ENCODE measurements at places on chromosomes 5 and 9.

GRCh38 chr9:21753523-21753922 lies 48.9 kb upstream of the MTAP start:
- DNase-seq = no peak

- DNase-seq = no peak
Measured at GRCh38 chr5:90640484-90641059, 82.0 kb downstream of the ADGRV1 start.

DNA sequence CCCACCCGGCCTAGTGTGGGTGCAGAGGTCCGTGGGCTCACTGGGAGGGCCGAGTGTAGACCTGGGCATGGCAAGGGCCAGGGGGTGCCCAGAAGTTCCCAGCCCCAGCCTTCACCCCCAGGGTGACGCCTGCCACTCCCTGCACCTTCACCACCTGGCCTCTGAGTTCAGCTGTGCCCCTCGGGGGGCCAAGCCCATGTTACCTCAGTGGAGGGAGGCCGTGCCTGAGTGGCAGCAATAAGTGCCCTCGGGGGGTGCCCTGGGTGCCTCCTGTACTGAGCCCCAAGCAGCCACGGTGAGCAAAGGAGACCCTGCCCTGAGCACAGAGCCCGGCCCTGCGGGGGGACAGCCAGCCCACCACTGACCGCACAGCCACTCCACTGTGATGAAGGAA lies 10.3 kb upstream of the FCN2 start:
- DNase-seq = no peak

GRCh38 chr9:108831496-108832178 lies 24.1 kb downstream of the ACTL7B start:
- no peak for DNase-seq

DNA sequence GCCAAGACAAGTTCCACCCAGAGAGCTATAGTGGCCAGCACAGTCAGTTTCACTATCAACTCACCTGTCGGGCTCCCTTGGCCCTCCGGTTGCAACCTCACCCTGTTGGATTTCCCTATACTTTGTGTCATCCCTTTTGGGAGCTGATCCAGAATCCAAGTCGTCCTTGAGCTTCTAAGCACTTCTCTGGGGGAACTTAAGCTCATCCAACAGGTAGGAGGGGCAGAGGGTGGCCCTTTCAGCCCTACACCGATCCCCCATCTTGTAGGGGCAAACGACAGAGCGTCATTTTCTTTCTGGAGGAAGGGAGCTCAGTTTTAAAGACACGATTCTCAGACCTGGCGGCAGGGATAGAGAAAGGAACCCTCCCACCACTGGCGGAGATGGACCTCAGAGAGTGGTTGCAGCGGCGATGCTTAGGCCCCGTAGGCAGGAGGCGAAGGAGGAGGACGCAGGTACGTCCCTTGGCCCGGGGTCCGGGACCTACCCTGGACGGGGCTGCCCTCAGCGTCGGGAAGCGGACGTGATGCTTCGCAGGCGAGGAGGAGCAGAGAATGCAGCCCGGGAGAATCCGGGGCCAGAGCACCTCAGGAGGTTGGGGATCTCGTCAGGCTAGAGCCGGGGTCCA lies 519 bp downstream of the ZER1 start:
- no peak for DNase-seq

DNA sequence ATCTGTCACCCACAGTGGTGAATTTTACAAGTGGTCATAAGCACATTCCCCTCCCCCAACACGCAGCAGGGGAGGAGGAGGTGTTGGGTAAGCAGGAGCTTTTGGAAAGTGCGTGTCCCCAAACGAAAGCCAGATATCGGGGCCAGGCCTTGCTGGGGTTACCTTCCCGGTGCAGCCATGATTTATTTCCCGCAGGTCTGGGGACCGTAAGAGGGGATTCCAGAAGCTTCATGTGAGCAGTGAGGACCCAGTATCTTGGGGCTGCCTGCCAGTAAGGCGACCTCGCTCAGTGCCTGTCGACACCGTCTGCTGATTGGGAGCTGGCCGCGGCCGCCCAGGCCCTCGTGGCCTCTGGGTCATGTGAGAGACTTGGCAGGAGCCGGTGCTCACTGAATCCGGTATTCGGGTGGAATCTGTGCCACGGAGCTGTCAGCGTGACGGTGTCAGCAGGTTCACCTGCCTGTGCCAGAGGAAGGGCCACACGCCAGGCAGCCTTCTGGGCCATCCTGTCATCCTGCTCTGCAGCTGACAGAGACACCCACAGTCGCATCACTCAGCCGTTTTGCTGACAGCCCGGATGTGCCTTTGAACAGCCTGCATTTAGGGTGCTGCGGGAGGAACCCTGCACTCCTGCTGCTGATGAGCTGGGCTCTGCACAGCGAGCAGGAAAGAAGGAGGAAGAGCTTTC lies 37.3 kb downstream of the SEC61B start:
- no peak for DNase-seq

GRCh38 chr5:120037451-120037850 lies 408.1 kb downstream of the FAM170A start:
- no peak for DNase-seq

- DNase-seq = no peak
Measured at GRCh38 chr9:132672413-132672690, 2.1 kb downstream of the GTF3C4 start.

DNA sequence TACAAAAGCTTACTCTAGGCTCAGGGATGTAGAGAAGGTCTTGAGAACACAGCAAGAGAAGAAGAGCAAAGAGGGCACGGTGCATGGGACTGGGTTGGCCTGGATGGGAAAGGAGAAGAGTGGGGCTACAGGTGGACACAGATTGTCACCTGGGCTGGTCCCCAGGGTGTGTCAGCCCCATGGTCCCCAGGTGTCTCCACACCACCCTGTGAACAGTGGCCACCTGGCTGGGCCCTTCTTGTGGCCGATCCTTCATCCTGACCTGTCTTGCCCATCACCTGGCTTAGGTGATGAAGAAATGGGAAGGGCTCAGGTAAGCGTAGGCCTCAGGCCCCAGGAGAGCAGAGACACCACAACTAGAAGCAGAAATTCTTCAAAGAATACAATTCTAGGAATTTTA lies 188.9 kb downstream of the TENT4A start:
- DNase-seq = no peak

DNA sequence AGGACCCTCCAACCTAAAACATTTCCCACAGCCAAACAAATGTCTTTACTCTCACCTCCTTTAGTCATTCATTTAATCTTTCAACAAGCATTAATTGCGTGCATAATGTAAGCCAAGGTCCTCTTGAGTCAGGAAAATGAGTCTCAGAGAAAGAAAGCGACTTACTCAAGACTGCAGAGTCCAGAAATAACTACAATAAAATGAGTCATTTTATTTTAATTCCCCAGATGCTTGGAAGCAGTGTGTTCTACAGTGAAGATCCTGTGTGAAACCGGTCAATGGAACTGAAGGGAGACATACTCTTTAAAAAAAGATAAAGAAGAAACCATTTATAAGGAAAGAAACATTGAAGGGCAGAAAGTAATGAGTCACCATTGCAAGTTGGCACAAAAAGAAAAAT lies 513.7 kb downstream of the CDK5RAP2 start:
- no peak for DNase-seq

DNA sequence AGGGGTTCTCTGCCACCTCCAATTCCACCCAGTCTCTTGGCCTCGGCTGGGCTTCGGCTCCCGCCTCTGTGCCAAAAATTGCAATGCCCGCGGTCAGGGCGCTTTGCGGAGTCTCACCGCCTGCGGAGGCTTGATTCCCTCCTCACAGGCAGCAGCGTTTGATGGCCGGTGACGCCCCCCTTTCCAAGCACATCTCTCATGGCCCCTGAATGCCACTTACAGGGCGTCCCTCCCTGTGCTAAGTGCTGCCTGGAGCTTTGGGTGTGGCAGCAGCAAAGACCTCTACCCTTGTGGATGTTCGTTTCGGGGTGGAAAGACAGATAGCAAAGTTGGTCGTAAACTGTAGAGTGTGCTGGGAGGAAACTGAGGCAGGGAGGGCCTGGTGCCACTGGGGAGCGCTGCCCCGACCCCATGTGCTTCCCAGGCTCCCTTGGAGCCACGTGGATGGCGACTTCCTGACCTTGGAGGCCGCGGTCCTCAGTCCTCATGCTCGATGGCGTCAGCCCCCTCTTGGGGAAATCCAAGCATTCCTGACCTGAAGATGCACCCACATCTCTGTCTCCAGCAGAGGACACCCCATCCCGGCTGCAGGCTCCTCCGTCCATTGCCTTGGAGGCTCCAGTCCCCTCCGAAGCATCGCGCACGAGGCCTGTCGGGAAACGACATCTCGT lies 249.2 kb upstream of the IRX4 start:
- no peak for DNase-seq

- no peak for DNase-seq
Measured at GRCh38 chr5:109485030-109485429, 75.3 kb upstream of the PJA2 start.

GRCh38 chr5:168637793-168638192 lies 58.6 kb upstream of the PANK3 start:
- no peak for DNase-seq

DNA sequence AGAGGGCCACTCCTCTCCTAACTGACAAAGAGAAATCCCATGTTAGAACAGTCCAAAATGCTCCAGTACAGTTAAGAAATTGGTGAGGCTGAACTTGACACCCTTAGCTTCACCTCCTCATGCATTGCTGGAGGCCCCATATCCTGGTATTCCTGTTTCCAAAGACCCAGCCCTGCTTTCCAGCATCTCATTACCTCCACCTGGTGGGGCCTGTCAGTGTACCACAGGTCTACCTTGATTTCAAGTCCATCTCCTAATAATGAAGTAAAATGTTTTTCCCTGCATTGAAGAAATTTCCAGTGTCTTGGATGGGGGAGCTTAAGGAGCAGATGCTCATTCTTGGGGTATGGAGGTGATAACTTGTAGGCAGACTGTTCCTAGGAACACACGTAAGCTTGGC lies 70.6 kb upstream of the S1PR3 start:
- DNase-seq = no peak

DNA sequence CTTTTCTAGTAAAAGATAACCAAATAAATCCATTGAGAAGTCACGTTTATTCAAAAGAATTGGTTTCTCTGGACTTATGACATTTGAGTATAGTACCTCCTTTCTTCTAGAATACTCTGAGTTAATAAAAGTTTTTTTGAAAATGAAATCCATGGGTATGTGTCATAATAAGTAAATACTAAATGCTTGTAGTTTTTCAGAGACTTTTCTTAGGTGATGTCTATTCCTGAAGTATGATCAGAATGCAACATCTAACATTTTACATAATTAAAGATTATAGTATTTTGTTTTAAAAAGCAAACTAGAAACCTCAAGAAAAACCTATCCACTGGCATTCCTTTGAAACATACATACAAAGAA lies 63.2 kb downstream of the NFIB start:
- DNase-seq = no peak

DNA sequence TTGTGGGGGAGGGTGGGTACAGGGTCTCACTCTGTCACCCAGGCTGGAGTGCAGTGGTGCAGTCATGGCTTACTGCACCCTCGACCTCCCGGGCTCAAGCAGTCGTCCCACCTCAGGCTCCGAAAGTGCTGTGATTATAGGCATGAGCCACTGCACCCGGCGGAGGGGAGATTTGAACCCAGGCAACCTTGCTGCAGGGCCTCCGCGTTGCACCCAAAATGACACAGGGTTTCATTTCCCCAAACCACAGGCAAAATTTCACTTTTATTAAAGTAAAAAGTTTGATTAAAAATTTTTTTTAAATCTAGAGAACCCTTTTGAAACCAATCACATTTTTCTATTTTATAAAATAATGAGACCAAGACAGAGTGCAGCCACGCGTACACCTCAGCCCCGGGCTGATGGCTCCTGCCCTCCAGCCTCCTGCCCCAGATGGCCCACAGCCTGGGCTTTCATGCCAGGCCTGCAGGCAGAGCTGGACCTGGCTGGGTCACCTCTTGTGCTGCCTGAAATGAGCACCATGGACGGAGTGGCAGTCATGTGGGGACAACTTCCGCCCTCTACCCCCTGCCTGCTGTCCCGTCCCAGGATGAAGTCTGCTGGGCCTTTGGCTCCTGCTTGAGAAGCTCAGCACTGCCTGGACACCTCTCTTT lies 30.5 kb downstream of the USP20 start:
- DNase-seq = no peak

DNA sequence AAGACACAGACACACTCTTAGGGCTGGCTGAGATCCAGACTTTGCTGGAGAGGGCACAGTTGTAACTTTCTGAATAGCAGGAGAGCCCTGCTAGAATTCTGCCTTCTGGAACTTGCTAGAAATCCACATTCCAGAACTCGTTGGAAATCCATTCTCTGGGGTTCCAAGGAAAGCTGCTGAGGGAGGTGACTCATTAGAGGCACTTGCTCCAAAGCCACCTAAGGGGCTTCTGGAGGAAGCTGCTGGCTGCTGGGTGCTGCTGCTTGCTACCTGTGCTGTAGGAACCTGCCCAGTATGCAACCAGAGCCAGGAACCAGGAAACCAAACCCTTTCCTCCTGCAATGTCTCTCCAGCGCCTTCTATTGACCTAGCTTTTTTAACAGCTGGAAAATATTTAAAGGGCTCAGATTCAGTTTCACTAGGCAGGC lies 4.1 kb upstream of the TLE4 start:
- DNase-seq = no peak

DNA sequence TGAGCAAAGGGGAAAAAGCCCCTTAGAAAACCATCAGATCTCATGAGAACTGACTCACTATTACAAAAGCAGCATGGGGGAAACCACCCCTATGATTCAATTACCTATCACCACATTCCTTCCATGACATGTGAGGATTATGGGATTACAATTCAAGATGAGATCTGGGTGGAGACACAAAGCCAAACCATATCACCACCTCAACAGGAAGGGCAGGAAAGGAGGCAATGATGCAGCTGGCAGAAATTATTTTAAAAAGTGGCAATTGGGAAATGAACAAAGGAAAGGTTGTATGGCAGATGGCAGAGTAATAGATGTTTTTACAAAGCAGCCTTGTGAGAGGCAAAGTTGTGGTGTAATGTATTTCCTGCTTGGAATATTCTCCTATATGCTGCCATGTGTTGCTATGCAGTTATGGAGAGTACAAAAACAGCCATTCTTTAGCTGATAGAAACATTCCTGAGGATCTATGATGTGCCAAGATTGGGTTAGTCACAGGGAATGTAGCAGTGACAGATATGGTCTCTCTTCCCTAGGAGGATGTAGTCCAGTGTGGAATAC lies 138.8 kb downstream of the SMC2 start:
- DNase-seq = no peak

DNA sequence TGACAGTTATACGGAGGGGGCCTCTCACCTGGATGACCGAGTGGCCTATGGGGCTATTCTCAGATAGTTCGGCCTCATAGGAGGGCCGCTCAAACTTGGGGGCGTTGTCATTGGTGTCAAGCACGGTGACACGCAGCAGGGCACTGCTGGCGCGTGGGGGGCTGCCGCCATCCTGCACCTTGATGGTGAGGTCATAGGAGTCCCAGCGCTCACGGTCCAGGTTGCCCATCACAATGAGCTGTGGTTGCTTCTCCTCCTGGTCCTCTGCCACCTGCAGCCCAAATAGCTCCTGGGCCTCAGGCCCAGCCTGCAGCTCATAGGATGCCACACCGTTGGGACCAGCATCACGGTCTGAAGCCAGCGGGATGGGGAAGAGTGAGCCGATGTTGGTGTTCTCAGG lies 9.7 kb downstream of the PCDH1 start:
- no peak for DNase-seq

Data from stimulated activated CD4-positive, alpha-beta T cell treated with anti-CD3 and anti-CD28 coated beads, TNF-alpha, amount 100 ng/mL, for 1 hour (primary cell).